ENCODE measurements at places on chromosomes 4 and X.

DNA sequence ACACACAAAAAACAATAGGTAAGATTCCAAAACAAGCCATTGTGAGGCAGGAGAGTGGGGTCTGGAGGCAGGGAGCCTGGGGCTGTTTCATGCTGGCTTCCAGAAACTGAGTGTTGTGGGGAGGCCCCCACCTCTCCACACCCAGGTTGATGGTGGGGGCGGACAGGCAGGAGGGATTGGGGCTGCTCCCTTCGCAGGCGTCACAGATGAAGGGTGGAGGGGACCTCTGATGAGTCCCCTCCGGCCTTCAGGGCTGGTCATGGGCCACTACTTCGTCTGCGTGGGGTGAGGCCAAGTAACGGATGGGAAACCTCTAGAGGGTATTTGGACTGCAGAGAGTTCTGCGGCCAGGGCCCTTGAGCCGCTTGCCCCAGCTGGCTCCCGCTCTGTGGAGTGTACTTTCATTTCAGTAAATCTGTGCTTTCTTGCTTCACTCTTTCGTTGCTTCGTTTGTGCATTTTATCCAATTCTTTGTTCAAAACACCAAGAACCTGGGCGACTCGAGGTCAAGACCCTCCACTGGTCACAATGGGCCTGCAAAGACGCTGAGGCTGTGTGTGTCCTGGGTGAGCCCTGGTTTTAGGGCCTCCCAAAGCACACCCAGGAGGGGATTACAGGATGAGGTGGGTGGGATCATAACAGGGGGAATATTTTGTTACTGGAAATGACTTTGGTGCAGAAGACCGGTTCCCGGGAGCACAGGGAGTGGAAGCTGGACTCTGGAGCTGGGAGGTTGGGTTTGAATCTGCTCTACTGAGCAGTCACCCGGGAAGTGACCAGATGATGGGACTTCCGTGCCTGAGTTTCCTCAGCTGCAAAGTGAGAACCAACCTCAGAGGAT is 83.7 kb upstream of the ADRA2C start:
- DNase-seq: no peak

DNA sequence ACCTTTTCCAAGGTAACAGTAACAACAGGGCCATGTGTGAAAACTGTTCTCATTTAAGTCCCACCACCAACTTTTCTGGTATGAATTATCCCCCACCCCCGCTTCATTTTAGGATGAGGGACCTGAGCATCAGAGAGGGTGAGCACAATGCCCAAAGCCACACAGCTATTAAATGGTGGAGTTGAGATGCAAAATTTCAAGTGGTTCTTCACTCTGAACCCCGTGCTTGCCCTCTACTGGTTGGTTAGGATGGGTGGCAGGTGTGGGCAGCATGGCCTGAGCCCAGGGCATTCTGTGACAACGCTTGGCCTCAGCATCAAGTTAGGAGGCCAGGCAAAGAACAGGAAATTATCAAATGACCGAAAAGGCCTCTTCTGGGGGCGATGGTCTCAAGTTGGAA is 33.5 kb downstream of the MED28 start:
- no peak for DNase-seq

DNA sequence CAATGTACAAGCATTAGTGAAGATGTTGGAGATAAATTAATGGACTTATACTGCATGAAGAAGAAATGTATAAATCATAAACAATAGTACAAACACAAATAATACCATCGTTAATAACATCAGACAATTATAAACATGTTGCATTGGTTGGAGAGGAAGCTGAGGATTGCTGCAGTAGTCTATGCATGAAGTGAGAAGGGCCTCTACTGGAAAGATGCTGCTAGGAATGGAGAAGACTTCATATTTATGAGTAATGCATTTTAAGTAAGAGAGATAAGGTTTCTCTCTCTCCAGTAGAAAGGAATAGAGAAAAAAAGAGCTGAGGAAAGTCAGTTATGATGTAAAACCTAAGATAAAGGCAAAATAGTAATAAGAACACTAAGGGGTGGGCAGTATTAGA is 247.8 kb downstream of the GRID2 start:
- no peak for DNase-seq

DNA sequence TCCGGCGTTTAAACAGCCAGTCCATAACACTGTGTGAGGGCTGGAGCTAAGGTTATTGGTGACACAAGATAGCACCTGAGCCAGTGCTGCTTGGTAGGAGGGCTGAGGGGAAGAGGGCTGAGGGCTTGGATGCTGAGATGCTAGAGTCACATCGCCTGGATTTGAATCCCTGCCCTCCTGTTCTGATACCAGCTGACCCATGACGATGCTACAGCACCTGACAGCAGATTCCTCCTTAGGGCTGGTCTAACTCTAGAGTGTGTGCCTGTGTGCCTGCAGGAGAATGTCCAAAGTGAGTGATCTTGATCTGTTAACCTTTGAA is 102.5 kb downstream of the PTTG2 start:
- no peak for DNase-seq

DNA sequence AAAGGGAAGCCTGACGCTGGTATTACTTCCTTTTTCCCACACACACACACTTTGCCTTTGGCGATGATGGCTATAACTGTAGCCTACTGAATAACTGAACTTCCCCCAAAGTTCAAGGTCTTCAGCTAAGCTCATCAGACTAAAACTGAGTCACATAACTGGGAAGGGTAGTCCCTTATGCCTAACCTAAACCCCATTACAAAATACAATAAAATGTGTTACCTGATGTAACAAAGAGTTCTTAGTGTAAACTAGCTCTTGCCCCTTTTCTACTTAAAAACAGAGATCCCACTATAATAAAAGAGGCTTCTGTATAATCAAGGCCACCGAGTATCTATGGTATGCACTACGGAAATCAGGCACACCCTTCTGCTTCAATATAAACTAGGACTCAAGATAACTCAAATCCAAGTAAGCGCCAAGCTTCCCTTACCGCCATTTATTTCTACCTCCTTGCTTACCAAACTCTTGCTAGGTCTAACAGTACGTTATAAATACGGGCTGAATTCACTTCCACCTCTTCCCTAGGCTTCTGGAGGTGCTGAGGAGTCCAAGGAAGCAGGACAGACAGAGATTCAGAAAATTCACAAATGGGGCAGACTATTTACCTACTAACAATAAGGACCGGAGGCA is 2.4 kb downstream of the OTUD4 start:
- DNase-seq: no peak

DNA sequence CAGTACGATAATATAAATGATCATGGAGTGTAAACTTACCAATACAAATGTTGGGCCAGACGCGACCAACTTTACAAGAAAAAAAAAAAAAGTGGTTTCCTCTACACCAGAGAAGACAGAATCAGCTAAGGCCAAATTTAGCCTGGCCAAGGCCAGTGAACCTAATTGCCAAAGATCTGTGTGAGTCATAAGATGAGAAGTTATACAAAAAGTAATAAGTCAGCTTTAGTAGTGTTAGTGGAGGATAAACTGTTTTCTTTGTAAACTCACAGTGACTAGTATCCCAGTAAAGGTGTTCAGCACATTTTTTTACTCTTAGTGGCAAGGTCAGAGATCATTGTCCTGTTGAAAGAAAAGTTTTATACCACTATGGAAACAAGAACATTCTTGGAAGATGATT is 531.4 kb upstream of the TECRL start:
- DNase-seq: no peak

GRCh38 chrX:84248226-84248625 is 60.2 kb upstream of the RPS6KA6 start:
- DNase-seq: no peak

DNA sequence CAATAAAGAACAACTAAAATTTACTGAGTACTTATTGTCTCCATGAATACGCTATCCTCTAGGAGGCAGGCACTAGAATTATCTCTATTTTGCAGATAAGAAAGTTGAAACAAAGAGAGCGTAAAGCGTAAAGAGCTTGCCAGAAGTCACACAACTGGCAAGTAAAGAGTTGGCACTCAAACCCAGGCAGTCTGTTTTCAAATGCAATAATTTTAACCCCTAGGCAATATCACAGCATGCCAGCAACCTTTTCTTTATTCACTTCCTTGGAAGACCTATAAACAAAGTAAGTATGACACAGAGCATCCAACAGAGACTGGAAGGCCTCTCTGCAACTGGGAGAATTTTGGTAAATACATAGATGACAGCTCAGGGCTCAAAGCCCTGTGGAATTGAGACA is 23.2 kb upstream of the AMELX start:
- no peak for DNase-seq

- no peak for DNase-seq
These were observed 76.5 kb downstream of the RELL1 start for GRCh38 chr4:37609626-37610025.

DNA sequence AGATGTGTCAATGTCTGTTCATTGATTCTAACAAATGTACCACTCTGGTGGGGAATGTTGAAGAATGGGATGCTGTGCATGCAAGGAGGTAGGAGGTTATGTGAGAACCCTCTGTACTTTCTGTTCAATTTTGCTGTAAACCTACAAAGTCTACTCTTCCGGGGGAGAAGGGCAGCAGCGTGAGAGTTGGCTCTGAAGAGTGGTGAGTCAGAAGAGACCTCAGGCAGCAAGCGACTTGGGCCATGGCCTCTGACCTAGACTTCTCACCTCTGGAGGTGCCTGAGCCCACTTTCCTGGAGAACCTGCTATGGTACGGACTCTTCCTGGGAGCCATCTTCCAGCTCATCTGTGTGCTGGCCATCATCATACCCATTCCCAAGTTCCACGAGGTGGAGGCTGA is 26.7 kb downstream of the MANBA start:
- DNase-seq: no peak

DNA sequence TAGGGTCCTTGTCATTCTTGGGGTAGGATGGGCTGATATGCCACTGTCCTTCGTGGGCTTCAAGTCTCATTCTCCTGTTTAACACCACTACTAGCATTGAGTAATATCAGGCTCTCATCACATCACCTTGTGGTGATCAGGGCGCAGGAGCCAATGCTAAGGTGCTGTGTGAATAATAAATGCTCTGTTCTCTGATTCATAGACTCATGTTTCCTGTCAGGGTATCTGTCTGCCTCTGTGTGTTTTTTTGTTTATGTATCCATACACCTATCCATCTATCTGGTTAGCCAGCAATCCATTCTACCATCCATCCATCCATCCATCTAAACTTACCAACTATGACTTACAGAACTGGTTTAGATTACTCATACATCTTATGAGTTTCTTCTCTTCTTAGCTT is 525.1 kb upstream of the ATOH1 start:
- no peak for DNase-seq

DNA sequence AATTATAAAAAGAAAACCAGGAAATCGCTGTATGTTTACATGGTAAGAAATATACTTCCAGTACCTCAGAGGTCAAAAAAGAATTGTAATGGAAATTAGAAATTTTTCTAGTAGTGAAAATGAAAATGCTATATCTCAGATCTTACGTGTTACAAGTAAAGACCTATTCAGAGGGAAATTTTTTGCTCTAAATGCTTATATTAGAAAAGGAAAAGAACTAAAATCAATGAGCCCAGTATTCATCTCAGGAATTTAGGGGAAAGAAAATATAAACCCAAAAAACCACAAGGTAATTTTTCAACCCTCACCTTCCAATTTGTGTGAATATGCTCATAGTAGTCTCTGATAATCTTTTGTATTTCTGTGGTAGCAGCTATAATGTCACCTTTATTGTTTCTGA is 145.6 kb downstream of the RAP1GDS1 start:
- no peak for DNase-seq

All from stimulated activated CD8-positive, alpha-beta memory T cell treated with anti-CD3 and anti-CD28 coated beads, Interleukin-15, amount 100 ng/mL, for 4 hours (primary cell).